ENCODE measurements at places on chromosomes 13 and 19.

DNA sequence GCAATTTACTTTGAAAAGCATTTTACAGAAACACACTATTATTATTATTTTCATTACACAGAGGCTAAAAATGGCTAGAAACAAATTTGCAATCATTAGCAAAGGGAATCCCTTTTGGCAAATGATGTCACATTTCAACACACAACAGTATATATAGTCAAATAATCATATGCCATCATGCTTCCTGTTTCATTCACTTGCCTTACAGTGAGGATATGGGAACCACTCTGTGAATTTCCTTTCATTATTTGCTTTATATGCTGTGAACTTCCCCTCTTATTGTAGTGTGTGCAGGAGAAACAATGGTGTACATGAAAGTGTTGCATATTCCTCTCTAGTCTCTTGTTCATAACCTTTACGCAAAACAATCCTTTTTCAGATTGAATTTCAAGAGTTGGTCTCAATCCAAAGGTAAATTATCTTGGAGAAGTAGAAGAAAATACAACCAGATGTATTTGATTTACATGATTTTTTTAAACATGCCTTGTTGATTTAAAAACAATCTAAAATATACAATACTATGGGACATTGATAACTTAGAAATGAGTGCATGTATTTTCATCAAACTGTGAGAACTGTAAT is 657.3 kb downstream of the EFNB2 start:
- DNase-seq: no peak

DNA sequence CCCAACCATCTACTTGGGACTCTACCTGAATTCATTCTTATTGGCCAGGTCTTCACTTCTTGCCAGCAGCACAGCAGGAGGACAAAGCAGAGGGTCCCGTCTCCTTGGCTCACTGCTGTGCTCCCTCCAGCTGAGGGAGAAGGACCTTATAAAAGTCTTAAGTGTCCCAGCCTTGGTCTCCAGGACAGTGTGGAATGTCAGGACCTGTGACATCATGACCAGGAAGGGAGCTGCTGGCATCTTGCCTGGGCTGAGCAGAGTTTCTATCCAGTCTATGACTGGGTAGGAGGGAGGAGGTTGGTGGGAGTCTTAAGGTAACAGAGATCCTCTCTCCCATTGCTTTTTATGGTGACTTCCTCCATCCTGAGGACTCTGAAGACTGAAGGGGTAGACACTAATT is 56.6 kb upstream of the ANKRD10 start:
- no peak for DNase-seq

GRCh38 chr19:54035215-54036178 is 28.2 kb downstream of the VSTM1 start:
- no peak for DNase-seq

DNA sequence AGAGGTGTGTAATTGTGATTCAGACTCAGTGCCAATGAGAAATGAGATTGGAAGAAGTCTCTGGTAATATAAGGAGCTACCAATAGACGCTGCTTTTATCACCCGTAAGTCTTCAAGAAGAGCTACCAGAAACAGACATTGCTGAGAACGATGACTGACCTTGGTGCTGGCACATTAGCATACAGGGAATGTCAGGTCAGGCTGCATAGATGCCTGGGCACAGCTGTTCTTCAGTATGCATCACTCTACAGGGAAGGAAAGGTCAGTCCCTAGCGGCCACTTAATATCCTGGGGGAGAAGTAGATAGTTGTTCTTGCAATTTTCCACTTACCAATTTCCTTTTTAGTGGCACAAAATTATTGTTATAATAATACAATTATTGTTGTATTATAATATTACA is 380.4 kb downstream of the PCDH9 start:
- no peak for DNase-seq

- DNase-seq: no peak
Measured at GRCh38 chr19:32819419-32820400, 49.9 kb downstream of the SLC7A9 start.

DNA sequence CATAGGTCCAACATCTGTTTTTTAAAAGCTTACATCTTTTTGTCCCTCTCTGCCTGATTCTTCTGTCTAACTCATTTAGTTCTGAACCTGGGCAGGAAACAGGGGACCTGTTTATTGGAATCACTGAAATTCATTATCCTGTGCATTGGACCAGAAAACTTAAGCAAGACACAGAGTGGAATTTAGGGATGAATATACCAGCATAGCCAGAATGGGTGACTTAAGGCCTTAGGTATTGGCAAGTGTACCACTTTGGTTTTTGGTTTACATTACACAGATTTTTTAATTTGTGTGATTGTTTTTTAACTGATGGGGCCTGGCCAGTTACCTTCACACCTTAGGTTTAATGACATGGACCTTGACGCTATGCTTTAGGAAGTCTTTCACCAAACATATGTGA is 232.5 kb downstream of the GPC5 start:
- DNase-seq: no peak

DNA sequence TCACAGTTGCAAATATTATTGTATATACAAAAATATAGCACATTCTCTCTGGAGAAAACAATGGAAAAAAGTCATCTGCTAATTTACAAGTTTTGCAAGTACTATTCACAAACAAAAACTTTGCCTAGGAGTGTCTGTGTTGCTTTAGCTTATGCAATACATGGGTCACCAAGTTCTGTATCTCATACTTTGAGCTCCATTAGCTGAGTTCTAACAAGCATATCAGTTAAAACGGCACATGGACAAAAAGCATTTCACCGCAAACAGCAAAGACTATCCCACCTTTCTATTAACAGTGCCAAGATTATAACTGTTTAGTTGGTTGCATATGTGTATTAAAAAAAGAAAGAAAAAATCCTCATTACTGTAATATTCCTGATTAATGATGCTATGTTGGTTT is 4.6 kb downstream of the SPRY2 start:
- no peak for DNase-seq

DNA sequence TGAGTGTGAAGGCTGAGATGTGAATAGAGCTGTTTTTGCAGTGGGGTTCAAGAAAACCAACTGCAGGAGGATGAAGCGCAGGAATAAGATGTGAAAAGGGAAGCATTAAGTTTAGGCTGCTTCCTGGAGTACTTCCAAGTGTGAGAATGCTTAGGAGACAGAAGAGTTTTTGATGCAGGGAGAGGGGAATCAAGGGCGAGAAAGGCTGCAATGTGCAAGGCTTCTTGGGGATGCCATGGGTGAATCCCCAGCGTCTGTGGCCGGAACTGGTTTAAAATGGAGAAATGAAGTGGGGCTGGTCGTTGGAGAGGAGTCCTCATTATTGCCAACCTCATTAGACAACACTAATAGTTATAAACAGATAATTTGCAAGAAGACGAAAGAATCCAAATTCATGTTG is 764.9 kb downstream of the LIG4 start:
- DNase-seq: peak; percentile 78

- no peak for DNase-seq
Measured at GRCh38 chr19:47497050-47497766, 13.2 kb upstream of the KPTN start.

GRCh38 chr13:75782985-75783384 is 146.9 kb downstream of the LMO7 start:
- no peak for DNase-seq

DNA sequence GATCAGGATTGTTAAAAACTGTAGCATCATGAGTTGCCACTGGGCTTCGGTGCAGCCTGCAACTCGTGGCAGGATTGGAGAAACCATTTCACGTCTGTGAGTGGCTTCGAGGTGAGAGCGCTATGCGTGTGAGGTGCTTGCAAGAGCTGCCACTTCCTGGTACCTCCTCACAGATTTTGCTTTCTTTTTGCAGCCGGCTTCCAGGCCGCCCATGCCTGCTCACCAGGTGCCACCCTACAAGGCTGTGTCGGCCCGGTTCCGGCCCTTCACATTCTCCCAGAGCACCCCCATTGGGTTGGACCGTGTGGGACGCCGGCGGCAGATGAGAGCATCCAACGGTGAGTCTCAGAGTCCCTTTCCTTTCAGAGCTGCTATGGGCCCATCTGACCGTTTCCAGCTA is 57.9 kb upstream of the C1QTNF9 start:
- no peak for DNase-seq

- peak; percentile 68 for DNase-seq
Measured at GRCh38 chr19:5961969-5962945, 15.7 kb downstream of the RANBP3 start.

GRCh38 chr13:84670245-84670644 is 788.0 kb upstream of the SLITRK1 start:
- DNase-seq: no peak

- DNase-seq: no peak
Measured at GRCh38 chr13:110989331-110989730, 74.5 kb upstream of the ANKRD10 start.

Measured in Kasumi-1 (cell line).